IgD-negative memory B cell (primary cell): ENCODE measurements at places on chromosomes 16 and 17. TPM values are rescaled to one million over a fixed set of nuclear protein-coding genes. Genes with fewer than 3 reads are reported as not detected.

CTU2 gene
- polyA plus RNA-seq: 12.1 TPM

PYY gene
- polyA plus RNA-seq: not detected

KRT28 gene
- not detected for polyA plus RNA-seq

GP1BA gene
- 0.26 TPM for polyA plus RNA-seq

KRTAP4-9 gene
- not detected for polyA plus RNA-seq

KRT27 gene
- polyA plus RNA-seq: not detected

TNS4 gene
- polyA plus RNA-seq: not detected

RUNDC3A gene
- polyA plus RNA-seq: not detected

TNFRSF13B gene
- 224 TPM for polyA plus RNA-seq

TVP23C gene
- 2.9 TPM for polyA plus RNA-seq

TMC7 gene
- polyA plus RNA-seq: not detected

MINK1 gene
- 21.4 TPM for polyA plus RNA-seq

TOP2A gene
- polyA plus RNA-seq: not detected

NEUROD2 gene
- not detected for polyA plus RNA-seq

TBX21 gene
- polyA plus RNA-seq: 10.0 TPM

SSTR5 gene
- polyA plus RNA-seq: not detected

PRSS53 gene
- polyA plus RNA-seq: 0.83 TPM

CCDC154 gene
- 1.5 TPM for polyA plus RNA-seq

CCL14 gene
- not detected for polyA plus RNA-seq

SBK1 gene
- 0.68 TPM for polyA plus RNA-seq

RGS9 gene
- polyA plus RNA-seq: 0.61 TPM

TMEM235 gene
- polyA plus RNA-seq: not detected

NOD2 gene
- 0.86 TPM for polyA plus RNA-seq

CTRL gene
- polyA plus RNA-seq: 2.1 TPM

PRR15L gene
- polyA plus RNA-seq: not detected

HCRT gene
- not detected for polyA plus RNA-seq

COX6A2 gene
- polyA plus RNA-seq: not detected

CNGB1 gene
- polyA plus RNA-seq: not detected

SHISA9 gene
- not detected for polyA plus RNA-seq

RNF157 gene
- polyA plus RNA-seq: 0.43 TPM

DHRS7C gene
- not detected for polyA plus RNA-seq

ZP2 gene
- polyA plus RNA-seq: not detected

FA2H gene
- polyA plus RNA-seq: 4.0 TPM

CIITA gene
- polyA plus RNA-seq: 173 TPM
